Gastroesophageal sphincter (tissue), 4 donors: ENCODE measurements at places on chromosomes 7 and 10.

DNA sequence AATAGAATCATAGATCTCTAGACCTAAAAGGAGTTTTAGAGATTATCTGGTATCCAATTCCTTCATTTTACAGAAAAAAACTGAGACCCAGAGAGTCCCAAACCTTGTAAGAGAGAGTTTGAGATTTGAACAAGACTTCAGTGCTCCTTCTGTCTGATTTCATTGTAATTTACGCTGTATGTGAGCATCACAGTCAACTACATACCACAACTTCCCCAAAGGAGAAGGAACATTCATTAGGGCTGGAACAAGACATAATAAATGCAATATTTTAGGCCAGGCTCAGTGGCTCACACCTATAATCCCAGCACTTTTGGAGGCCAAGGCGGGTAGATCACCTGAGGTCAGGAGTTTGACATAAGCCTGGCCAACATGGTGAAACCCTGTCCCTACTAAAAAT is 17.3 kb upstream of the PRKAR2B start:
- no peak for ATAC-seq

DNA sequence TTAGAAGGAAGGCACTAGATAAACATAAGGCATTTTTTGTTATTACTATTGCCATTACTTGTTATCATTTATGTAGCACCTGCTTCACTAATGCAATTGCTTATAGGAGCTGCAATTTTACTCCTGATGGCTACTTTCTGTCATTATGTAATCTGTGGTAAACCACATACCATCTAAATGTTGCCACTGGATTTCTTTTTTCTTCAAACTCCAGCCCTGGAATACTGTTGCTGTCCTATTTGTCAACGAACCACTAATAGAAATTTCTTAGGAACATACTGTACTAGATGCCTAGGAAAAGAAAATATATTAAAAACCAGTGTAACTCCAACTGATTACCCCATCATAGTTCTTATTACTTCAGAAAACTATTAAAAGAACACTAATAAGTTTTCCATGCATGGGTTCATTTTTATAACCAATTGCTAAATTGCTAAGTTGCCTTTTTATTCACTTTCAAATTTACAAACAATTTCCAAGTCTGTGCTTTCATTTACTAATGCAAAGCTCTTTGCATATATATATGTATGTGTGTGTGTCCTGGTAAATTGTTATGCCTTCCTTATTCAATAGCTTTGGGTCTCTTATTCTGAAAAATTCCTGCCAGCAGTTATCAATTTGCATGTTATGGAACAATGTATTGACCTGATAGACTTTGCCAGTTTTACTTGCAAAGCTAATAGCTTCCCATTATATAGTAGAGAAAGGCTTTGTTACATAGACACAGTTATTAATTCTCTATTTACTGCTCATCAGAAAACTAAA is 287.4 kb downstream of the EXOC4 start:
- ATAC-seq, result no peak

GRCh38 chr7:84714765-84715164 is 472.1 kb downstream of the SEMA3D start:
- no peak for ATAC-seq

DNA sequence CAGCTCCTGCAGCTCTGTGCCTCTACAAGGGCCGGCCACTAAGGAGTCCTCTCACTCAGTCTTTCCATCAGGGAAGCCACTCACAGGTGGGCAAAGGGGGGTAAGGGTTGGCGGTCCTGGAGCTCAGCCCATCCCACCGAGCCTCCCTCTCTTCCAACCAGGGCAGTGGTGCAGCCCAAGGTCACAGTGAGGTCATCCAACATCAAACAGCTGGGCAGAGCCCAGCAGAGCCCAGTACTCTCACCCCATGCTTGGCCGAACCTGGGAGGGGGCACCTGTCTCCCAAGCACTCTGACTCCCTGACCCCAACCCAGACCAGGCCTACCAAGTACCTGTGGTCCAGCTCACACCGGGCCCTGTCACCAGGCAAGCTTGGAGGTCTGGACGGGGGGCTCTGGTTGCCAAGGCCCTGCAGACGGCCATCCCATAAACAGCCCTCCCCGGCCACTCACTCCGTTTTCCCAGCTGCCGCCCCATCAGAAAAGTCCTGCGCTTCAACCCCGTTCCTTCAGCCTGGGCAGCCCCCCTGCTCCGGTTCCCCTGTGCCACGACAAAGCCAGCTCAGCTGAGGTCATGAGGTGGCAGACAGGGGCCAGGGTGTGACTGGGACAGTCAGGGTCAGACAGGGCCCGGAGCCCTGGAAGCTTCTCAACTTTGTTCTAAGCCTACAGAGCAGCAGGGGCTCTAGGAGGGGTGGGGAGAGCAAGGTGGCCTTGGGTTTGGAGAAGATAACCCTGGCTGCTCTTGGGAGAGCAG is 27.5 kb downstream of the PDGFA start:
- no peak for ATAC-seq

DNA sequence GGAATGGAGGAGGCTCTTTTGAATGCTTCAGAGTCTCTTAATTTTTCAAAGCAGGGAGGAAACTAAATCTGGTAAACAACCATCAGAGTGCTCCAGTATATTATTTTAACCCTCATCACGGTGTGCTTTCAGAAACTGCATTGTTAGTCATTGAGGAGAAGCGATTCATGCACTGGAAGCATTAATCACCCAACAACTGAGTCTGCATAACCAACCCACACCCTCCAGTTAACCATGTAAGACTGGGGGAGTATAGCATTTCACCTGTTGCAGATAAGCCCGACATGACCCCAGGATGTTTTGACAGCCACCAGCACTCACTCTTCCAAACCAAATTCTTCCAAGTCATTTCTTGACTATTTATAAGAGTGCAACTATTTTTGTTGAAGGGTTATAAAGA is 257.6 kb downstream of the GATA3 start:
- no peak for ATAC-seq

DNA sequence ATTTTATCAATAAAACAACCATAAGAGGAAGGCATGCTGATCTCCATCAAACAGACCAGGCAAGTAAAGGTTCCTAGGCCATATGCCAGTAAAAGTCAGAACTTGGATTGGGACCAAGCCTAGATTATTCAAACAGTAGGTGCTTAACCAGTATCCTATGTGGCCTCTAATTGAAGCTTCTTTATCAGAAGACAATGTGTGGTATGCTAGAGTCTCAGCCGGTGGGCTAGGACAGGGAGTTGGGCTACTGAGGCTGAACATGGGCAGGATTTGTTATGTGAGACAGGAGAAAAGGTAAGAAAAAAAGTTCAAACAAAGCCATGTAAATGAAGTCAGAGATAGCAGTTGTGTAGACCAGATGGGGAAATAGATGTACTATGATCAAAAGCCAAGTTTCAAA is 413.7 kb upstream of the GHITM start:
- ATAC-seq, result no peak

- peak; percentile 92 for ATAC-seq
These were observed at the start of gene VPS41 for GRCh38 chr7:38908759-38909335. VPS41 (minus strand) TSS chr7:38909191; CDS start chr7:38909174, 17 bp downstream.

DNA sequence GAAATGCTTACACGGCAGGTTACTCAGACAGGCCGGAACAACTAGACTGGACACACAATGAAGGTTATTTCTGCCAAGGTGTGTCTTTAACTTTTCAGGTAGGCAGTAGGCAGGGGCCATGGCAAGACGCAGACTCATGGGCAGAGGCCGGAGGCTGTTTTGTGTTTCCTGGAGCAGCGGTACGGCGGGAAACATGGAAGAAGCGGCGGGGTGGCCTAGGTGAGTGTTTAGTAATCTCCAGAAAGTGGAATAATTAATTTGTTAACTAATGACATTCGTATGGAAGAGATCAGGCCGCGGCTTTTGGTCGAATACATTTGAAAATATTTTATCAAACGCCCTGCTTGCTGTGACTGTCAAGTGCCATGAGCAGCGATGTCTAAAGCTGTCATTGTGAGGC is 277.8 kb downstream of the WDR37 start:
- no peak for ATAC-seq

GRCh38 chr7:23938937-23939552 is 229.0 kb downstream of the STK31 start:
- no peak for ATAC-seq

DNA sequence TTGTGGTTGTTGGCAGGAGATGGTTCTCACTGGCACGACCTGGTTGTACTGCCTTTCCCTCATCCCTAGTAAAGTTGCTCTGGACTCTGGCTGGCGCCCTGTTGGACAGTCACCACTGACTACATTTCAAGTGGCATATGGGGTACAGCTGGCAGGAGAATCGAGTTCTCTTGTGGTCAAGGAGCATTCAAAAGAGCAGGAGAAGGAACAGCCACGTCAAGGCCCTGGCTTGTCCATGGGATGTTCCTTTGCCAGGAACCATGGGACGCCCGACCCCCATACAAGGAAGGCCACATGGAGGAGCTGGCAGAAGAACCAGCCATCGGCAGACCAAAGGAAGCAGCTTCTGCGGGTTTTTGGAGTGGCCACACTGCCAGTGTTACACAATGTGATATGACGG is 87.0 kb upstream of the SLC25A13 start:
- ATAC-seq, result no peak

DNA sequence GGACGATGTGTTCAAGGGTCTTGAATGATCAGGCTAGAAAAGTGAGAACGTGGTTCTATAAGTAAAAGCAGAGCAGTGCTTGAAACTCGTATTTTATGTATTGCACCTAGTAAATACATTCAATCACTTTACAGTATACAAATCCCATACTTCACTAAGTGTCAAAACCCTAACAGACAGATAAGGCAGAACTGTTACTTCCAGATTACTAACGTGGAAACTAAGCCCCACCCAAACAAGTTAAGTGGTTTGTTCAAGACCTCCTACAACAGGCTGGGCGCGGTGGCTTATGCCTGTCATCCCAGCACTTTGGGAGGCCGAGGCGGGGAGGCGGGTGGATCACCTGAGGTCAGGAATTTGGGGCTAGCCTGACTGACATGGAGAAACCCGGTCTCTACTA is 9.2 kb upstream of the MYO1G start:
- no peak for ATAC-seq

GRCh38 chr7:8590791-8591190 is 157.4 kb downstream of the NXPH1 start:
- ATAC-seq, result no peak

GRCh38 chr7:13050703-13051102 is 363.3 kb downstream of the ARL4A start:
- ATAC-seq, result no peak

DNA sequence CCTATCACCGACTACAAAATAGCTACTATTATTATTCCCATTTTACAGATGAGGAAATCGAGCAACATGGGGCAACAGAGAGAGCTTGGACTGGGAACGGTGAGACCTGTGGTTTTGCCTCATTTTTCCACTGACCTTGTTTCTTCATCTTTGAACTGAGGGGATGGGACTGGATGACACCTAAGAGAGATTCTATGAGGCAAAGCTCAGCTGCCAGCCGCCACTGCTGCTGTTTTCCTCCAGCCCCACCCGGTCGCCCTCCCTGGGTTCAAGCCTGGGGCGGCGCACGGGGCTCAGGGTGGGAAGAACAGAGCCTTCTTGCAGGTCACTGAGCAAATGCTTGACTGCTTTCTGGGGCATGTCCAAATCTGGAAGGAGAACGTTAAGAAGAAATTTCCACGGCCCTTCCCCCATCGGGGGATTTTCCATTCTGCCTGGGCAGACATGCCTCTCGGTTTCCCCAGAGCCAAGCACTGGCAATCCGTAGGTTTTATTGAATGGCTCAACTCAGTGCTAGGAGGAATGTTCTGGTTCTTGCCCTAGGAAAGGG is 12.3 kb downstream of the DDIT4 start:
- no peak for ATAC-seq

DNA sequence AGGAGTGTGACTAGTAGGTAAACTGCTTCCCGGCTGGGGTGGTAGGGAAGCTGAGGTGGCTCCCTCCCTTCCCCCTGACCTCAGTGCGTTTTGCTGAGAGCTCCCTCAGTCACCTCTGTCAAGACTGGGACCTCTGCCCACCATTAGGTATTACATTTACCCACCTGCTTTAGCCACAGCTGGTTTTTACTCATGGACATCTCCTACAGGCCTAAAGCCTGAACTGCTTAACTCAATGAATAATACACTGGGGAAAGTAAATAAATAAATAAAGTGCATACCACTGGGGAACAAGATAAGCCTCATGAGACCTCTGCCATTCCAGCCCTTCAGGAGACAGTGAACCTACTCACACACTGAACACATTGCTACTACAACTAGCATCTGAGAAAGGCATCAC is 38.9 kb upstream of the CDK13 start:
- ATAC-seq, result no peak

- ATAC-seq, result no peak
These were observed 130.8 kb downstream of the CUL2 start for GRCh38 chr10:34959321-34959720.

GRCh38 chr10:1661859-1662437 is 75.4 kb downstream of the ADARB2 start:
- ATAC-seq, result no peak

DNA sequence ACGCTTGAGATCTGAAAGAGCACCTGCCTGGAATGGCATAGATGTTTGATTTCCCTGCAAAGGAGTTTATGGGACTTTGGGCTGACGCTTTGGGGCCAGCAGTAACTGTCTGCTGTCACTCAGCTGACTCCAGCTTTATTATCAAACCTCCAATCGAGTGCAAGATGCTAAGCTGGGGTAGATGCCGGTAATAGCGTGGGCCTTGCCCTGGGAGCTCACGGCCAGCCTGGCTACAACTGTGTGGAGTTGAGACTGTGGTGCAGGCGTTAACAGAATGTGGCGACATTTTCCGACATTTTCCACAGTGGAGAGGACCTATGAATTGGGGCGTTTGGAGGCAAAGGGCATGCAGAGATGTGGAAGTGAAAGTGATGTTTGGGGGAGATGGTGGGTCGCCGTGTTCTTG is 1.3 kb downstream of the CHST12 start:
- ATAC-seq, result no peak
